Gastrocnemius medialis (tissue), 4 donors: ENCODE measurements at places on chromosomes 16 and 17. TPM values are rescaled to one million over a fixed set of nuclear protein-coding genes. Genes with fewer than 3 reads are reported as not detected.

The PIK3R6 gene
- total RNA-seq: not detected

The CEP295NL gene
- total RNA-seq: not detected

DNA sequence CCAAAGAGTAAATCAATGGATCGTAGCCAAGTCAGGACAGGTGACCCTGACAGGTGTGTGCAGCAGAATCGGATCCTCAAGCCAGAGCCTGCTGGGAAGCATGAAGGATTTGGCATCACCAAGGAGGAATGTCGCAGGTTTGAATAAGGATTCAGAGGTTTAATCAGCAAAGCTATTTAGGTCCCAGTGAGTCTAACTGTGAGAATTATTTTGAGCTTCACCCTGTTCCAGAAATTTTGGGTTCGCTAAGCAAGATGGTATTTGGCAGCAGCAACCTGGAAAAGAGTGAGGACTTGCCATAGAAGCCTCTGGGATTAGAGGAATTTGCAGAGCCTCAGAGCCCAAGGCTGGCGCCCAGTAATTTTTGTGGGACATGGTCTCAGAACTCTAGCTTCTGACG, 173.0 kb downstream of the CCDC182 start:
- DNase-seq: no peak

The RAB34 gene
- total RNA-seq: 38.5 TPM

- DNase-seq: no peak
Observed at GRCh38 chr16:2874032-2874911, 8.7 kb upstream of the FLYWCH2 start.

DNA sequence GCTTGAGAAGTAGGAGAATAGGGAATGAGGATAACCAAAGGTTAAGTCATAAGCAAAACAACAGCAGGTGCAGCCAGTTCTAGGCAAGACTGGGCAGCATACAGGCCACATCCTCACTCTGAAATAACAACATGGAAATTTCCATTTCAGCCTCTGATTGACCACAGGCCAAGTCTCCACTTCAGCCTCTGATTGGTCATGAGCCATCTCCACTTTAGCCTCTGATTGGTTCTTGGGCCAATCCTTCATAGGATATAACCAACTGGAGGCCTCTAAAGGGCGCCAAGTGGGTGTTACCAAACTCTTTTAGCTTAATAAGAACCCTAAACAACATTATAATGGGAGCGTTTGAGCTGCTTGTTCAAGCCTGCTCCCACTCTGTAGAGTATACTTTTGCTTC, 512.0 kb downstream of the NPIPA7 start:
- no peak for DNase-seq

The UNKL gene
- 31.8 TPM for total RNA-seq

GRCh38 chr16:11621920-11622651, 35.4 kb upstream of the LITAF start:
- no peak for DNase-seq

The CACNG4 gene
- not detected for total RNA-seq

The TMC7 gene
- 0.64 TPM for total RNA-seq

- peak; percentile 20 for DNase-seq
Observed at GRCh38 chr16:73122604-73123391, 74.9 kb upstream of the ZFHX3 start.

- no peak for DNase-seq
Observed at GRCh38 chr17:1206026-1206777, 26.4 kb upstream of the ABR start.

The ZPBP2 gene
- total RNA-seq: not detected

GRCh38 chr17:74368341-74369081, 1.2 kb downstream of the GPR142 start:
- DNase-seq: peak; percentile 71

The TMEM238L gene
- not detected for total RNA-seq

- no peak for DNase-seq
Observed at GRCh38 chr16:11964761-11965551, at the start of gene TNFRSF17. Gene TNFRSF17 (plus strand): TSS chr16:11965210. CDS start chr16:11965325, 115 bp downstream.

DNA sequence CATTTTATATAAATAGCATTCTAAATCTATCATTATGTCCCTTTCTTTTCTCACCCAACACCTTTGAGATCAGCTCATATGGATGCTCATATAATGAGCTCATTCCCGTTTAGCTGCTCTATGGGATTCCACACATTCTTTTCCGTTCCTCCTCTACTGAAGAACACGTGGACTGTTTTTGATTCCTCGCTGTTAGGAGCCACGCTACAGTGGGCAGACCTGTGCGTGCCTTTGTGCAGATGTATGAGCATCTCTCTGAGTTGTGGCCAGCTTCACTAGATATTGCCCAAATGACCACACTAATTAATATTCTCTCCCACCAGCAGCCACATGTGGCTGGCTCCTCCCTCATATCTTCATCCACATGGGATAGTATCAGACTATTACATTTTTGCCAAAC, 6.0 kb upstream of the TNFRSF13B start:
- no peak for DNase-seq

- no peak for DNase-seq
Observed at GRCh38 chr16:58670177-58670576, 14.4 kb downstream of the SLC38A7 start.

The SEPTIN1 gene
- total RNA-seq: not detected

GRCh38 chr17:61413661-61414126, 14.1 kb downstream of the TBX2 start:
- no peak for DNase-seq

GRCh38 chr16:74026373-74027281, 270.0 kb upstream of the PSMD7 start:
- no peak for DNase-seq

The NTN1 gene
- total RNA-seq: 1.2 TPM

DNA sequence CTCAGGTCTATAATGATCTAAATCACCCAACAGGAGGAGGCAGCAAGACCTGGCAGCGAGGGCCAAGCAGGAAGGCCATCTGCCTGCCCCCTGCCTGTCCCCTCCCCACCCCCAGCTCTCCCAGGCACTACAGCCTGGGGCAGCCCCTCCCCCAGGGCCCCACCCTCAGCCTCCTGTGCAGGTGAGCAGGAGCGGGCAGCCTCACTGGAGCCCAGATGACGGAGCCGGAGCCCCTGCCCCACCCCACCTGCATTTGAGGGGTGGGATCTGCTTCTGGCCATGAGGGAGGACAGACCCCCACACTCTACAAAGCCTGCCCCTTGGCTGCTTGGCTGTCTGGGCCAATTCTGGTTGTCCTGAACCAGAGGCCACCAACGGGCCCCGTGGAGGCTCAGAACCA, 12.4 kb upstream of the BAHCC1 start:
- DNase-seq: no peak

DNA sequence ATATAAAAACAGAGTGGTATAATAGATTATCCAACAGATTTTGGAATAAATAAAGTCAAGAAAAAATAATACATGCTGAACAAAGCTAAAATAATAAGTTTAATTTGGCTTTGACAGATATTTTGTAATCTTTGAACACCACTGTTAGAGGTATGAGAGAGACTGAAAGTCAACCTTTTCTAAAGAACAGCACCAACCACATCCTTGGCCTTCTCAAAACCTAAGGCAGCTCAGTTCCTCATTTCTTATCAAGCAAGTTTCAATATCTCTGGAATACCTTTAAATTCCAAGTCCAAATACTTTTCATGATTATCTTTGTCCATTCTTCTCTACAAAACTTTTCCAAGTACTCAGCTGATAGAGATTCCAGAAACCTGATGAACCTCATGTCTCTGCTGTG, 1603.8 kb downstream of the CDH8 start:
- DNase-seq: no peak

The SLC5A10 gene
- not detected for total RNA-seq

- no peak for DNase-seq
Observed at GRCh38 chr16:84042308-84042878, at the start of gene SLC38A8. Gene SLC38A8 (minus strand): TSS chr16:84042795. CDS start chr16:84042157, 638 bp downstream.
